ENCODE measurements at places on chromosomes 4 and X.
A peak's percentile ranks its signal among the peaks of the same experiment; 100 is the strongest.

DNA sequence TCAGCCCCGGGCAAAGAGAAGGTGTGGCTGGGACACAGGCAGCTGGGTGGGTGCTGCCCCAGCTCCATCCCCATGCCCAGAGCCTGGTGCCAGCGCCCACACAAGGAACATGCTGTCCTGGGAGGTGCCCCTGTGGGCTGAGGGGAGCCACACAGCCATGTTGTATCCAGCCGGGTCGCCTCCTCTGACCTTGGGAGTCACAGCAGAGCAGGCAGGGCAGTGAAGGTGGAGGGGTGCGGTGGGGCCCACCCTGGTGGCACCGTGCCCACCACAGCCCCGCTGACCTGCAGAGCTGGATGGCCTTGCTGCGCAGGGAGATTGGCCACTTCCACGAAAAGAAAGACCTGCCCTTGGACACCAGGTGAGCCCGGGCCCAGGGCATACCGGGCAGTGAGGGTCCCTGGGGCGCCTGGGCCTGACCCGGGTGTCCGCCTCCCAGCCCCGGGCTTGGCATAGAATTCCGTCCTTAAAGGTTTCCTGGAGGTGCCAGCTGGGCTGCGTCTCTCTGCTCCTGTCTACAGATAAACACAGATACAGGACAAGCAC lies 18.7 kb upstream of the ADD1 start:
- DNase-seq = no peak

DNA sequence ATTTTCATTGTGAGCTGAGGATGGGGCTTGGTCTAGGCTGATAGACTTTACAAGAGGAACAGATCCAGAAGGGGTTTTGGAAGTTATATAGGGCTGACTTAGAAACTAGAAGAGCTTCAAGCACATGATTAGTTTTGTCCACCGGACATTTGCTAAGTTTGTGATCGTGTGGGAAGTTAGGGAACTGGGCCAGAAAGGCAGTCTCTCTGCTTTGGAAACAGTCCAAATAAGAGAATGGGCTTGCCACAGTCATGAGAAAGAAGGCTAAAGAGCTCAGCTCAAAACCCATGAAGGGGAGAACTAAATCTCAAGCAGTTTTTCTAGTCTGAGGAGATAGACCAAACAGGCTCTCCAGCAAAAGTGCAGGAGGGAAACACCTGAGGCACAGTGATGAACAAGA lies 67.8 kb downstream of the ZNF674 start:
- no peak for DNase-seq

DNA sequence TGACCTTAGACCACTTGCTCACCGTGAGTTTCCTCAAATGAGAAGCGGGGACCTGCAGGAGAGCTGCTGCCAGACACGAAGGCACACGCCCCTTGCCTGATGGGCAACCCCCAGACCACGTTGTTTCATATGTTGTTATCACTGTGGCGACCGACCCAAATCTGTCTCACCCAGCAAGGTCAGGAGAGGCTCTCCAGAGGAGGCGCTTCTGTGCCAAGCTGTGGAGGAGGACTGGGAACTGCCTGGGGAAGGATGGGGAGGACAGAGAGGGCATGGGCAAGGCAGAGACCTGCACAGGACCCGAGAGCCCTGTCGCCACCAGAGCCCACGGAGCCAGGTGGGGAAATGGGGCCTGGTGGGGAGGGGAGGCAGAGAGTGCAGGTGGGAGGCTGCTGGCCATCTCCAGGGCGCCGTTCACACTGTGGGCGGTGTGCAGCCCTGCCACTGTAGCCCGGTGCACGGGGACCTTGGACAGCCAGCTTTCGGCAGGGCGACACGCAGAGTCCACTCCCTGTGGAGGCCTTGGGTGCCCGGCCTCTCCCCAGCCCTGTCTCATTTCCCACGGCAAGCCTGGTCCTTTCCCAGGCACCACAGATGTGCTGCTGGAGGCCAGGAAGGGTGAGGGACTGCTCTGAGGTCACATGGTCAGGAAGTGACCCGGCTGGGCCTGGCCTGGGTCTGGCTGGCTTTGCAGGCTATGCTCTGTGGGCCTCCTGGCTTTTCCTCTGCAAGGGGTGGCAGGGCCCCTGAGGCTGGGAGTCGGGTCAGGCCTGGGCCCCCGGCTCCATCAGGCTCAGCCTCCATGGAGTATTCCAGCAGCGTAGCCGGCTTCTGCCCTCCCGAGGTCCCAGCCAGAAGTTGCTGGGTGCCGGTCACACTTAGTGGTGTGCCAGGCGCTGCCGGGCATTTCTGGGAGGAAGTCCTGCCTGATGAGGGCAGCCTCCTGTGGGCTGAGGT lies 3.2 kb downstream of the HTRA3 start:
- DNase-seq = no peak

GRCh38 chrX:119407681-119408080 lies 8.5 kb downstream of the SLC25A43 start:
- no peak for DNase-seq

- no peak for DNase-seq
Observed at GRCh38 chr4:128564081-128564630, 245.3 kb upstream of the JADE1 start.

GRCh38 chrX:45801554-45801953 lies 600.9 kb upstream of the DIPK2B start:
- no peak for DNase-seq

DNA sequence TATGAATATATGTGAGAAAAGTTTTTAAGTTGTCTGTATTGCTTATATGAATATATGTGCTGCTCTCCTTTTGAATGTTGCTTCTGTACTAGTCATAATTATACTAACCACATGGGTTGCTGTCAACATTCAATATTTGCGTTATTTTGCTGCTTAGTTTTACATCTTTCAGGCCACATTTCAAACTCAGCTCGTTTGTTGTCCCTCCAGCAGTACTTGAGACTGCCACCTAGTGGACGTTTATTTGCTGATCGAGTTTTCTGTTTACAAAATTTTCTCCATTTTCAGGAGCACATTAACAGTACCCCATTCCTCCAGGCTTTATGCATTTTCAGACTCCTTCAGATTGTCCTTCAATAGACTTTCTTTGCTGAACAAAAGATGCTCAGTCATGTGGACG lies 75.8 kb downstream of the NUDT11 start:
- DNase-seq = peak; percentile 11

GRCh38 chr4:11436673-11437072 lies 8.0 kb upstream of the HS3ST1 start:
- DNase-seq = no peak

DNA sequence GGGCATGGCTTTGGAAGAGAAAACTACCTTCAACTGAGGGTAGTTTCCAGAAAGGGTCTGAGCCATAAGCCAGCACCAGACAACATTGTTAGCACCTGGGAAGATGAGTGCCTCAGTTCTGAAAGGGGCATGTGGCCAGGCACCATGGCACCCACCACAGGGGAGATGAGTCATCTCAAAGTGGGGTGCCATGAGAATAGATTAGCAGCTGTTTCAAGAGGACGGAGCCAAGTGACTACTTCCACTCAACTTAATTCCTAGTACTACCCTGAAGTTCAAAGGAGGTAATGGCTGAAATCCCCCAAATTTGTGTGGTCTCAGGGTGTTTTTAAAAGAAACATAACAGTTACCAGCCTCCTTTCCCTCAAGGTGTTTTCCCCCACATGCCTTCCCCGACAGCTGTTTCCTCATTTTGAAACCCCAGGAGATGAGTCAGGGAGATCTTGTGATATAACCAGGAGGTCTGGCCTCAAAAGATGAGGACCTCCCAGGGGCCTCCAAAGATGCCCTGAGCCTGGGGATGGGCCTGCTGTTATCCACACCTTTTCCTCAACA lies 27.8 kb upstream of the FTHL17 start:
- no peak for DNase-seq

DNA sequence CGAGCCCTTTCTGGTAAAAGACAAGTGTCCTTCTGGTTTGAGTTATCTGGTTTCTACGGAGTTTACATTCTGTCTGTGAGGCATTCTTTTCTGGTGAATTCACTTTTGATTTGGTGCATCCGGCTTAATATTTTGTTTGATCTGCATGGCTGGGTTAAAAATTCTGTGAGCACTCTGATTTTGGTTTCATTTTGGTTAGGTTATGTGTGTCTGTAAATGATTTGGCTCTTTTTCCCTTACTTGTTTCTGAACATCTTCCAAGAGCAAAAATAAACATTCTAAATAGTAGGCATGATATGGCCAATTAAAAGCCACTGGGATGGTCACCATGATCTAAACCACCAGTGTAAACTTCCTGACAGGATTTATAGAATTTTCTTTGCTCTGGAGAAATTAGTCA lies 85.7 kb upstream of the PTPN13 start:
- no peak for DNase-seq

DNA sequence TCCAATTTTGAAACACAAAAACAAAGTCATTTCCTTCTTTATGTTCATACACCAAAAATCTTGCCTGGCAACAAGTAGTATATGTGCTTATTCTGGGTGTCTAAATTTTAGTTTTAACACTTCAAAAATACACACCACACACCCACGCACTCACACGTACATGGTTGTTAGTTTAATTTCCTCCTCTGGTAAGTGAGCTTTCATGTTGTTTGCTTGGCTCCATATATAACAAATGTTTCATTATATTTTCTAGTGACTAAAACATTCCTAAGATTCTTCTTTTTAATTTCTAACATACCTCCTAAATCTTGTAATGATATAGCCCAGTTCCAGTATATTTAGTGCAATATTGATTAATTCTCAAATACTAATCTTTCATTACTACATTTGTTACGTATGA lies 80.9 kb downstream of the PRDM5 start:
- no peak for DNase-seq

GRCh38 chr4:177938226-177938625 lies 496.0 kb upstream of the AGA start:
- no peak for DNase-seq

- DNase-seq = no peak
Observed at GRCh38 chr4:22072726-22073125, 124.2 kb upstream of the KCNIP4 start.

DNA sequence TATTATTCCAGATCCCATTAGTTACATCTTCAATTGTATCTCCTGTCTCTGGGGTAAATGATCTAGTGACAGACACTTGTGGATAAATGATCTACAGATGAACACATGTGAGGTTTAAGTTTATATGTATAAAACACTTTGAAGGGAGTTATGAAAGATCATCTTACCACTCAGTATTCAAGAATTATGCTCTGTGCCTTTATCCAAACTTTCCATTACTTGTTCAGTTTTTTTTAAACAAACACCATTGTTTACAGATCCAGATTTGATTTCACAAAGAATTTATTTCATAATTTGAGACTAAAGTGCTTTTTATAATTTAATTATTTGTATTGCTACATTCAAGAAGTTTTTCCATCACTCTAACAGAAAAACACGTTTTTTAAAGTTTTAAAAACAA lies 142.5 kb downstream of the HHIP start:
- no peak for DNase-seq

DNA sequence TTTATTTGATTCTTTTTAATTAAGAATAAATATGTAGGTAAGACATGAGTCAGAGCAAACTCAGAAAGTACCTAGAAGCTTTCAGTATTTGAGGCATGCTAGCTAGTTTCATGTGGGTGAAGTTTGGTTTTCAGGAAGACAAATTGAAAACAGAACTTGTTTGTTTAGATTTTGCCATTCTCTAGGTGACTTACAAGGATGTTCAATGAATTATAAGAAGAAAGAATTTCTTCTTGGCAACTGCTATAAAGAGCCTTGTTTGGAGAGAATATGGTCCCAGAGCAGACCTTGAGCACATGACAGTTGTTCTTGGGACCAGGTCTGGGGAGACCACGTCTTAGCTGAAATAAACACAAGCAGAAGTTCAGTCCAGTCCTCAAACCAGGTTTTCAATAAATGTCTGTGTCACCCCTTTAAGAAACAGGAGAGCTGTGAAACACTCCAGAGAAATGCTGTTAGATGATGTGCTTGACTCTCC lies 38.0 kb upstream of the IL21 start:
- DNase-seq = no peak

DNA sequence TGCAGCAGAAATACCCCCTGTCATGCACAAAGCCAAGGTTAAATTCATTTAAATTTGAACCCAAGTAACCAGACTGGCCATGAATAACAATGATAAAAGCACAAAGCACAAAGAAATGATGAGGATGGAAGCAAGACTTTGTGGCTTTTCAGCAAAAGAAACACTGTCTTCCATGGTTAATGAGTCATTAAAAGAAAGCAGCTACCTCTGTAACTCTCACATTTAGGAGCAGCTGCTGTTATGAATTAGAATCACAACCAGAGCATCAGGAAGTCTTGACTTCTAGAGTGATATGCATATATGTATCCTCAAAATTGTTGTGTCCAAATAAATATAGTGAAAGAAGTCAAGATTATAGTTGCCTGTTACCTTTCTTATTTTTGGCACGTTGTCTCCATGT lies 70.7 kb upstream of the RPS6KA6 start:
- DNase-seq = no peak

- DNase-seq = no peak
Observed at GRCh38 chrX:55161581-55161980, 58.6 kb upstream of the PAGE5 start.

- no peak for DNase-seq
Observed at GRCh38 chr4:16000708-16001483, 37.9 kb upstream of the FGFBP2 start.

GRCh38 chr4:68132342-68132741 lies 2.7 kb upstream of the TMPRSS11F start:
- DNase-seq = no peak

DNA sequence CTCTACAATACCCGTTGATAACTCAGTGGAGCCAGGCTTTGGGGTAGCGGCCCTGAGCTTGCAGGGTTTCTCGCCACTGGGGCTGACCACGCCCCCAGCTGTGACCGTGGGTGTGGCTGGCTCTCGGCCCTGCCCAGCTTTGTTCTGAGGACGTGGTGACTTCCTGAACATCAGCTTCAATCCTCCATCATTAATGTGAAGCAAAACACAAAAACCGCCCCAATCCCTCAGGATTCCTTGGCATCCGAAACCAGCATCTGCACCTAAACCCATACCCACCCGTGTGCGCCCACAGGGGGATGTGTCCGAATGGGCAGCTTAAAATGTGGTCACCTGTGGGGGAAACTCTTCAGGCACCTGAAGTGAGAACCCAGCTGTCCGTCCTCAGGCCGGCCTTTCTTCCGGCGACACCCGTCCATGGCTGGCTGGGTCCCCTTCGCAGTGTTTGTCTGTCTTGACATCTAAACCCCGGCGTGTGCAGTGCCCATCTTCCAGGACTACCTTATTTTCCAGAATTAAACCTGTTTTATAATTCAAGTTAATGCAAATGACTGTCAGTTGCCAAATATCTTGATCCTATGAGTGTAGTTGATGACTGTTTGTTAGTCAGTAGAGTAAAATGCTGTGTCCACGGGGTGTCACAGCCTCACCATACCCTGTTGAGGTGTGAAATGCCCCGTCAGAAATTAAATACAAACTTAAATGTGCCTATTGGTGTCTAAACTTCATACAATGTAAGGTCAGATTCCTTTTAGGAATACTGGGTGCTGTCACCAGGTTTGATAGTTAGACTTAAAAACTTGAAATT lies 27.3 kb downstream of the NELFA start:
- no peak for DNase-seq

- no peak for DNase-seq
Observed at GRCh38 chrX:85052205-85052604, 48.5 kb downstream of the APOOL start.

Measured in effector memory CD8-positive, alpha-beta T cell (primary cell).